NCI-H1092 (cell line): ENCODE measurements at places on chromosomes 12 and 14.

DNA sequence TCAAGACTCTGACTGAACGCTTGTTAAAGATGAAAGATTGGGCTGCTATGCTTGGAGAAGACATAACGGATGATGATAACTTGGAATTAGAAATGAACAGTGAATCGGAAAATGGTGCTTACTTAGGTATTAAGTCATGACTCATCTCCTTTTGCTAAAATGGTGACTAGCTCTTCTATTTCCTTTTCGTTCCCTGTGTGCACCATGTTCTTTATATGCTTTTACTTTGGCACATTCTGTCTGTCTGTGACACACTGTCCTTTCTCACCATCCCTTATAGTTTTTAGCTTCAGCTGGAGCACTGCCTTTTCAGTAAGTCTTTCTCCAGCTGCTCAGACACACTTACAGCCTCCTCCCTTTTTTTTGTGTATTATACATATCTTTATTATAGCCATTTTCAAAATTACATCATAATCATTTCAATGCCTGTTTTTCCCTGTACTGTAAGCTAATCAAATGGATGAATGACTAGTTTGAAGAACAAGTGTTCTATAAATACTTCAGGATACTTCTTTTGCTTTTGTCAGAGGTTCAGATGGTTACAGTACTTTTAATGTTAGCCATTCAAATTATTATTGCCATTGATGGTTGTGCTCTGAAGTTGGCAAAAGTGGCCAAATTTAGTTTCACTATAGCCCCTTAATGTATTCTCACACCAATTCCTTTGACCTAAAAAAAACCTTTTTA, 68.6 kb downstream of the MIA2 start:
- DNase-seq, result no peak

- DNase-seq, result no peak
These were observed 51.8 kb downstream of the SLC38A2 start for GRCh38 chr12:46320731-46321130.

DNA sequence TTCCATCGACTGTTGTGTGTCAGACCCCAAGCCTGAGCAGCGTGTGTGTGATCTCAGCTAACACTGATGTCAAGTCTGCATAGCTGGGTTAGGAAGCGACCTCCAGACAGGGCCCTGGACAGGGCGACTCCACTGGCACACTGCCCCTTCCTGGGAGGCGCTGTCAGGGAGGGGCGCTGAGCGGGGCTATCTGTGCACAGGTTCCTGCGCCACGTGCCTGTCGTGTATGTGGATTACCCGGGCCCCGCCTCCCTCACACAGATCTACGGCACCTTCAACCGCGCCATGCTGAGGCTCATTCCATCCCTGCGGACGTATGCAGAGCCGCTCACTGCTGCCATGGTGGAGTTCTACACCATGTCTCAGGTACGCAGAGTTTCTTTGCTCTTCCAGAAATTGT, 53.9 kb downstream of the DYNC1H1 start:
- no peak for DNase-seq

DNA sequence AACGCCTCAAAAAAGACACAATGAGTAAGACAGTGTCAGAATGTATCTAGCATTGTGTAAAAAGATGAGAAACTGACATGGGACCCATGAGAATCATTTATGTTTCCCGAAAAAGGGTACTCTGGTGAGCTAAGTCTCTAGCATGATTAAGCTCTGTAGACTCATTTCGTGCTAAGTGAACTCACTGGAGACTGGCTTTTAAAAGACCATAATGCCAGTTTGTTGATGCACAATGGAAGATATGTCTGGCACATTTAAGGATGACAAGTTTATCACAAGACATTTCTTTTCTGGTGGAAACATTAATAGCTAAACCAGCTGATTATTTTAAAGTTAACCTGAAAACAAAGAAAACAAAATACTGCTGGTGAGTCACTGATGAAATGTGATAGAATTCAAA, 233.5 kb downstream of the SLC2A13 start:
- DNase-seq, result no peak

DNA sequence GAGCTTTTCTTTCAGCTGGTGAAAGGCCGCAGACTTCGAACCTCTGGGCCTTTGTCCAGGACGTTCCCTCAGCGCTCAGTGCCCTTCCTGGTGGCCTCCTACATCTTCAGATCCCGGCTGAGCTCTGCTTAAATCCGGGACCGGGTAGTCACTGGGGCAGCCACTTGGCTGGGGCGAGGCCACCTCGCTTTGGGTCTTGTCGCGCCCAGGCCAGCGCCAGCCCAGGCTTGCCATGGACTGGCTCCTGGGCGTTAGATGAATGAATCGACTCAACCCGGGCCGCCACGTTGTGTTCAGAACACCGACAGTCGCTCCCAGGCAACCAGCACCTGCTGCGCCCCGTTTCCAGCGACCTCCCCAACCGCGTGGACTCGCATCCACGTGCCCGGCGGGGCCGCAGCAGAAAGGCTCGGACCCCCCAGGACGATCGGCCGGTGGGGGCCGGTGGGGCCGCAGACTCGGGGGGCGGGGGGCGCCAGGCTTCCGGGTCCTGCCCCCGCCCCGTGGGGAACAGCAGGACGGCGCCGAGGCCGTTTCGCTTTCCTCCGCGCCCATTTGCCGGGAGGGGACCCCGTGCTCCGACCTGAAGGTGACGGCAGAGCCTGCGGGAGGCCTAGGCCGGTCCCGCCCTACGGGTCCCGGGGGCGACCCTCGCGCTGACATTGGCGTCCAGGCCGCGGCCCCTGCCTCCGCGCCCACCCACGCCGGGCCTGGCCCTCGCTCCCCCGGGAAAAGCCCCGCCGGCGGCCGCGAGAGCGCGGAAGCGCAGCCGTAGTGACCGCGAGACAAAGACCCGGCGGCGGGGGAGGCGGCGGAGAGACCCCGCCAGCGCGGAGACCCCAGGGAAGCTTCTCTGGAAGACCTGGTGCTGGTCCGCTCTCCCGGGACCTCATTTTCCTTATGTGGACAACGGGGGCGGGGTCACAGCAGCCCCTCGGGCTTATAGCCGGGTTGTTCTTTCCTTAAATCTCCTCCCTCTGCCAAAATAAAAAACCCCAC, 37.3 kb upstream of the RCOR1 start:
- peak; percentile 75 for DNase-seq

GRCh38 chr12:115572440-115572839, 705.1 kb downstream of the MED13L start:
- DNase-seq, result no peak

DNA sequence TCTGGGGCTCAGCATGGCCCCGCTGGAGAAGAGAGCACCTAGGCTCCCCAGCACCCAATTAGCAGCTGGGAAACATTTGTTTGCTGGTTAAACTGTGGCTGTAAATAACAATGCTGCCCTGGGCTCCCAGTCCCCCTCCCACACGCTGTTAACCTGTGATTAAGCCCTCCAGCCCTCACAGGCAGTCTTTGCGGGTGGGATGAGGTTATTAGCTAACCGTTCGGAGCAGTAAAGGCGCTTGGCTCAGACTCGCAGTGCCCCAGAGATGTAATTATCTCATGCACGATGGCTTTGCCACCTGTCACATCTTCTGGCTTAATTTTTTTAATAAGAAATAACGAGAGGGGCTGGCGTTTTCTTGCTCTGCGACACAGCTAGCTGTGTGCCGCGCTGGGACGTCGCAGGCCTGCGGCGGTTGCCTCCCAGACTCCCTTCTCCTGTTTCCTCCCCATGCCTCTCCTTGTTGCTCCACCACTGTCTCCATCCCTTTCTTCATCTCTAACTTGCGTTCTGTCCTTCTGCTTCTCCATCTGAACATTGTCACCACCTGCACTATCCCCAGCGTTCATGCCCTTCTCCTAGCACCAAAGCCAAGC, 239.2 kb upstream of the FKBP4 start:
- DNase-seq, result peak; percentile 26

DNA sequence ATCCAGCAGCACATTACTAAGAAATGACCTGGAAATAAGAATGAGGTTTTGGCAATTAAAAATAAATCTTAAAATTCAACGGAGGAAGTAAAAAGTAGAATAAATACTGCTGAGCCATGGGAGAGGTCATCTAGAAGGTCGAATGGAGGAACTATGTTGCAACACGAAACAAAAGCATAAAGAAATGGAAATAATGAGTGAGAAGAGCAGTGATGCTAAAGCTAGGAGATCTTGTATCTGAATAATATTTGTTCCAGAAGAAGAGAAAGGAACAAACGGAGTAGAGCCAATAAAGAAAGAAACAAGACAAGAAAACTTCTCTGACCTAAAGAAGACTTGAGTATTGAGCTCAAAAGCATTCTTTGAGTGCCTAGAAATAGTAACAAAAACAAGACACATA, 6.6 kb upstream of the KRT7 start:
- no peak for DNase-seq

GRCh38 chr12:55619354-55620138, 17.1 kb upstream of the OR10P1 start:
- DNase-seq, result peak; percentile 47

DNA sequence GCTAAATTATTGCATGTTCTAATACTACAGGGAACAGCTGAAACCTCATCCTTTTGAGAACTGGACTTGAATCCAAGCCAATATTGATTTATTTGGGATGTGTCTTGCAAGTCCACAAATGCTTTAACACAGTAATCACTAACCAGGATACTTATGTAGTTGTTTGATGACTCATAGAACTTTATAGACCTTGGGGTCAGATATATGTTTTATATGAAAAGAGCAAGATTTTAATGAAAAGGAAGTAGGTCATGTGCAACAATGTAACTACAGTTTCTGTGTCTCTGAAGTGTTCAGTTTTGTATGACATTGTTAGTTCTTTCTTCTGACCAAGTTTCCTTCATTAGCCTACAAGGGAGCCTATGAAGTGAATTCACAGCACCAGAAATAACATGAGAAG, 352.0 kb downstream of the ZFP36L1 start:
- no peak for DNase-seq

DNA sequence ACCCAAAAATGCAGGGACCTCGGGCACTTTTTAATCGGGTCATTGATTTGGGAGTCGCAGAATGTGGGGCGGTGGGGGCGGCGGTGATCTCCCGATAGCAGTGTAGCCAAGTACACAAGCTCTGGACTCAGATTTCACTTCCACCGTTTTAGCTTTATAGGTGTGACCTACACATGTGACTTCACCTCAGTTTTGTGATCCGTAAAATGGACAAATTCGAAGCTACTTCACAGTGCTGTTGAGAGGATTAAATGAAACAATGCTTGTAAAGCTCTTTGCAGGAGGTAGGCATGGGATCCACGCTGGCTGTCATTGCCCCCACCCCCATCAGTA, 478 bp downstream of the RITA1 start:
- no peak for DNase-seq

DNA sequence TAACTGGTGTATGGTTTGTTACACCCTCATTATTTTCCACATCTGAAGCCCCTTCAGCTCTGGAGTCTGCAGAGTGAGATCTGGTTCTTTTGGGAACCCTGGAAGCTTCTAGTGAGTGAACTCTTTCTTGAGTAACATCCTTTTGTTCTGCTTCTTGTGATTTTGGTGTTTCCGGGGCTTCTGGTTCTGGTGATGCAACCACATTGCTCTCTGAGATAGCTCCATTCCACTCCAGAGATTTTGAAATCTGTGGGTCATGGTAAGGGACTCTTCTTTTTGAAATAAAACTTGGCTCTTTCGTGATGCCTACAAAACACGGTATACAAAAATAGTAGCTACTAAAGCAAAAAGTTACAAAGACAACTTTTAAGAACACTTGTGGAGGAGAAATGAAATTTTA, 5.4 kb downstream of the MDM1 start:
- DNase-seq, result no peak

GRCh38 chr12:83018088-83018487, 331.4 kb downstream of the TMTC2 start:
- DNase-seq, result no peak

DNA sequence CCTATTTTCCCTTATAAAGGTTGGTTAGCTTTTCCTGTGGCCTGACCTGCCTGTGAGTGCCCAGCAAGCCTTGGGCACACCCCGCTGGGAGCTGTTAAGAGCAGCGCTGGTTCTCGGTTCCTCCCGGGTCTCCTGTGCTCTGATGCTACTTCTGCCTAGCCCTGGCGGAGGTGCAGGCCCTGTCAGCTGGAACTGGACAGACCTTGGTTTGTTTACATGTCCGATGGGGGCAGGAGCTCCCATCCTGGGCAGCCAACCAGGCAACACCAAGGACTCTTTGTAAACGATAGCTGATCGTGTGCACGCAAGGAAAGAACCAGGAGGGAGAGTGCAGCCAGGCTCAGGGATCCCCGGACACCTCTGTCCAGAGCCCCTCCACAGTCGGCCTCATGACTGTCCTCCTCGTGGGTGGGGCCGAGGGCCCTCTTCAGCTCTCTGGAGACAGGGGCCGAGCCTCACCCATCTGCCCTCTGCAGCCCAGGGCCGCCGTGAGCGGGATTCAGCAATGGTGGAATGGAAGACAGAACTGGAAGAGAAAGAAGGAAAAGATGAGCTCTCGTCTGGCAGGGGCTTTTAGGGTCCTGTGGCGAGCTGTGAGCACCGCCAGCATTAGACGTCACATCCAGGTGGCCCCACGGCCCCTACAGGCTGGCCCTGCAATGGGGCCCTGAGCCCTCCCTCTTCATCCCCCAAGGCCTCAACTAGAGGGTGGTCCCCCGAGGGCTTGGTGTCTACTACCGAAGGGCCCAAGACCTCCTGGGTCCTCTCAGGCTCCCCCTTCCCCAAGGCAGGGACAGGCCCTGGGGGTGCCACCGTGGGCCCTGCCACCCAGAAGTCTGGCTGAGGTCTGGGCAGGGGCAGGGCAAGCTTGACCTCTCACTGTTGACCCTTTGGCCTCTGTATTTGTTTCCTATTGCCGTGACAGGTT, 12.3 kb downstream of the TNFAIP2 start:
- no peak for DNase-seq

- no peak for DNase-seq
These were observed 3.5 kb downstream of the TAC3 start for GRCh38 chr12:57012600-57013465.

DNA sequence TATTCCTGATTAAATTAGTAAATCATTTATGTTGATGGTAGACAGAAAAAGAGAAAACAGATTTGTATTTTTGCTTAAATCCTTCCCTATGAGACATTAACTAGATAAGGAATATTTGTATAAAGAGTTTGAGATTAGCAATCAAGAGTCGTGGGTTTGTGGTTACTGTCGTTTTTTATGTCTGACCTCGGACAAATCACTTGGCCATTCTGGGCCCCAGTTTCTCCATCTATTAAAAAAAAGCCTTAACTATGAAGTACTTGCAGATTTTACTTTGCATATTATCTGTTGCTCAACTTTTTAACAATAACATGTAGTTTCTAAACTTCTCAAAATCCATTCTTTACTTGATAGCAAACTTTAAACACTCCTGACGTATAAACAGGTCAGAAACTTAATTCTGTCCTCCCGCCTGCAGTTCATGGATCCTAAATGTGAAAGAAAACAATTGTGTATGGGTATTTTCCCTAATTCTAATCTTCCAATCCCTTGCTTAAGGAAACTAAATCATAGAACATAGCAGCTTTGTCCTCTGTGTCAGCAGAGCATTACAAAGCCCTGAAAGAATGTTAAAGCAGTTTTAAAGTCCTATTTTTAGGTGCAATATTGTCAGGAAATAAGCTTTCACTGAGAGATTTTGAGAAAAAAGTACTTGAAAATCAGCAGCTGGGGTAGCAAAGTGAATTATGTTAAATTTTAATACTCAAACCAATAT, 118.2 kb downstream of the GPR135 start:
- DNase-seq, result no peak

- no peak for DNase-seq
These were observed 95.4 kb downstream of the KLHL28 start for GRCh38 chr14:44866322-44866721.
